ENCODE measurements at places on chromosomes 7 and 10.
A peak's percentile ranks its signal among the peaks of the same experiment; 100 is the strongest.

- DNase-seq = no peak
These were observed 103.7 kb upstream of the FZD8 start for GRCh38 chr10:35745617-35746403.

DNA sequence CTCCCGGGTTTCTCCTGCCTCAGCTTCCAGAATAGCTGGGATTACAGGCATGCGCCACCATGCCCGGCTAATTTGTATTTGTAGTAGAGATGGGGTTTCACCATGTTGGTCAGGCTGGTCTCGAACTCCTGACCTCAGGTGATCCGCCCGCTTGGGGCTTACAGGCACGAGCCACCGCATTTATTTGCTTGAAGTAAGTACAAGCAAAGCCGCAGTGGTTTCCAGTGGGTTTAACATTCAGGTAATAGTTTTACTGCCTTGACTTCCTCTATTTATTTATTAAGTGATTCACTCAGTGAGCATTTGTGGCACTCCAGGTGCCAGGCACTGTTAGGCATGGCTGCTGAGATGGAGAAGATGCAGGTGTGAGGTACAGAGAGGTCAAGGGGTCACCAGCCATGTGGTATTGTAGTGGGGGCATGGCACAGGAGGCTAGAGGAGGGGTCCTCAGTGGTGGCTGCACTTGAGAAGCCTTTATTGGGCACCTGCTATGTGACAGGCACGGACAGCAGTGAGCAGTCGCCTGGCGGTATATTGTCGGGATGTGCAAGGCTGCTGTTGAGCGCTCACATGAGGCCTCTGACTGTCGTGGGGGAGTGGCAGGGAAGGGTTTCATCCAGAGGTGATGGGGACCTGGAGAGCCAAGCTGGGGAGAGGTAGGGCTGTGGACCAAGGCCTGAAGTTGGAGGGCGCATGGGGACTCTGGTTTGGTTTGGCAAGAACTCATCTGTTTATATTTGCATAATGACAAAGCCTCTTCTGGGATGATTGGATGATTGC lies 54.9 kb downstream of the DOCK1 start:
- no peak for DNase-seq

GRCh38 chr7:129906700-129907099 lies 46.1 kb downstream of the UBE2H start:
- DNase-seq = no peak

DNA sequence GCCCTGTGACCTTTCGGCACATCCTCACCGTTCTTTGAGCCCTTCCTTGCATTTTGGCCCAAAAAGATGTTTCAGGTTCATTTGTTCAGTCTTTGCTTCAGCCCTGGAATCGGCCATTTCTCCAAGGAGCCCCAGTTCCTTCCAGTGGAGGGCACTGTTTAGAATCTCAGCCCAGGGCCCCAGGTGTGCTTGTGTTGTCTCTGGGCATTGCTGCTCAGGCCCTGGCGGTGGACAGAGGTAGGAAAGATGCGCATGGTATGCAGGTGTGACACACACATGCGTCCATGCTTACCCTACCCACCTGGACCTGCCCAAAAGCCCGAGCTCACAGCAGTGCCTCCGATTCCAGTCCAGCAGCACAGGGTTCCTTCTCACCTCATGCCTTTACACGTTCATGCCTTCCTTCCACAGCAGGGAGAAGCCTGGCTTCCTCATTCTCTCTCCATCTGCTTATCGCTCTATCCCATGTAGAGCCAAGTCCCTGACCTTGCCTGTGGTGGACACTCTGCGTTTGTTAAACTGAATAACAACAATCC lies 70.6 kb downstream of the LHPP start:
- no peak for DNase-seq

GRCh38 chr7:148540041-148540738 lies 50.4 kb upstream of the C7orf33 start:
- peak; percentile 60 for DNase-seq

DNA sequence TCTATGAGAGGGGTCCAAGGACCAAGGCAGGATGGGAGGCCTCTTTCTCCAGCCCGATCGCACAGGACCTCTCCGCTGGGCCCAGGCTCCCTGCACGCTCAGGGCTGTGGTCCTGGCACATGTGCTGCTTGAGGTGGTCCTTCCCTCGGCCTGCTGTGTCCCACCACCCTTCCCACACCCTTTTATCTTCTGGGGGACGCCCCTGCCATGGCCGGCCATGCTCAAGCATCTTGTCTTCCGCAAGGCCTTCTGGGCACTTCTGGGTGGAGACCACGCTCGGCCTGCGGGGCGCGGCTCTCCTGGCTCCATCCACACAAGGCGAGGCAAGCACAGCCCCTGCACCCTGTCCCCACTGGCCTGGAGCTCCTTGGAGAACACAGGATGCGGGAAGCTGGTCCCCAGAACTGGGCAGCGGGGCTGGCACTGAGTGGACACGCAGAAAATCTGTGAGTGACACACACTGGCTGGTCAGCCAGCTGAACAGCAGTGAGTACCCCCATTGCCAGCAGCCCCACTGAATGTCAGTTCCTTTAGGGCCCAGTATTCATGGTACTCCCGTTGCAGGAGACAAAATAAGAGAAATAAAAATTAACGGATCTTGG lies 115.9 kb downstream of the TCERG1L start:
- DNase-seq = no peak

DNA sequence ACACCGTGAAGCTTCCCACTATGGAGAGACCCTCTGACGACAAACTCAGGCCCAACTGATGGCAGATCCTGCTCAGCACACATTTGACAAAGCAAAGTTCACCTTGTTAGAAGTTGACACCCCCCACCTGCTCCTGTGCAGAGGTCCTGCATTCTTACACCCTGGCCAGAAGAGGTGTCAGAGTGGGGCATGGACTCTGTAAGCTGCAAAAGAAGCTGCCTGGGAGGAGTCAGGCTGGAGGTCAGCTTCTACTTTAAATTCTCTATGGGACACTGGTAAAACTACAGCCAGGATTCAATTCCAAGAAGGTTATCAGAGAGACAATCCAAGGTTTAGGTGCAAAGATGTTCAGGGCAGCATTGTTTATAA lies 20.0 kb upstream of the TNS3 start:
- DNase-seq = no peak

DNA sequence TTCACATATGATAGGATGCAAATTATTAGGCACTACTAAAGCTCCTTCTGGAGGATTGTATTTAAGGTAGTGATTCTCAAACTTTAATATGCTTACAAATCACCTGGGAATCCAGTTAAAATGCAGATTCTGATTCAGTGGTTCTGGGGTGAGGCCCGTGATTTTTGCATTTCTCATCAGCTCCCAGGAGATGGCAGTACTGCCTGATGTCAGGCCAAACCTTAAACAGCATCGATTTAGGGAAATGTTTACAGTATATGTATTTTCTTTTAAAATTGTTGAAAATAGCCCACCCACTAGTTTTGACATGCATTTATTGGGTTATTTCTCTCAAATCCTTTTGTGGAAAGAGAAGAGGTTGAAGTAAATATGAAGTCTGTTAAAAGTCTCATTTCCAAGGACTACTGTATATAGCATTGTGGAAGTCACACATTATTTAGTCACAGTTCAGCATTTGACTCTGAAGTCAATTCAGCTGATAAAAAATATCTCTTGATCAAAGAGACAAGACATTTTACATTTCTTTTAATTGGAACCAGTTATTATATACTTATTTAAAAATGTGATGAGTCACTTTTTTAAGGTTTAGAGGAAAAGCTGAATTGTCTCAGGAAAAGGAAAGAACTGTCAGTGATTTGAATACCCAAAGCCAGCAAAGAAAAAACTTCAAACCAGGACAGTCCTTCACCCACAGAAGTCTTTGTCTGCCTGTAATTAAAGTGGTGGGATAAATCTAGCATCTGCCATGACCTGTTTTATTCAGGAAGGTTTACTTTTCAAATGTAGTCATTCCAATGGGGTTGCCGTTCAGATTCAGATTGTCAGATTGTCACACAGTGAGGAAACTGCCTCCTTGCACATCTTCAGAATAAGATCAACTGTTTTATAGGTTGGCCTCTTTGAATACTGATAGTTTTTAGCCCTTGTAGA lies 21.1 kb upstream of the HBP1 start:
- no peak for DNase-seq

- DNase-seq = no peak
These were observed 25.9 kb downstream of the ZNF277 start for GRCh38 chr7:112232212-112232978.

GRCh38 chr7:141891336-141891735 lies 24.9 kb upstream of the OR9A4 start:
- no peak for DNase-seq

- no peak for DNase-seq
These were observed 11.0 kb downstream of the HIBADH start for GRCh38 chr7:27651702-27652101.

GRCh38 chr7:6071406-6071805 lies 40.2 kb downstream of the ANKRD61 start:
- DNase-seq = no peak

- DNase-seq = no peak
These were observed 25.2 kb downstream of the TRIM8 start for GRCh38 chr10:102669206-102670064.

GRCh38 chr7:155752756-155753445 lies 59.4 kb downstream of the SHH start:
- no peak for DNase-seq

DNA sequence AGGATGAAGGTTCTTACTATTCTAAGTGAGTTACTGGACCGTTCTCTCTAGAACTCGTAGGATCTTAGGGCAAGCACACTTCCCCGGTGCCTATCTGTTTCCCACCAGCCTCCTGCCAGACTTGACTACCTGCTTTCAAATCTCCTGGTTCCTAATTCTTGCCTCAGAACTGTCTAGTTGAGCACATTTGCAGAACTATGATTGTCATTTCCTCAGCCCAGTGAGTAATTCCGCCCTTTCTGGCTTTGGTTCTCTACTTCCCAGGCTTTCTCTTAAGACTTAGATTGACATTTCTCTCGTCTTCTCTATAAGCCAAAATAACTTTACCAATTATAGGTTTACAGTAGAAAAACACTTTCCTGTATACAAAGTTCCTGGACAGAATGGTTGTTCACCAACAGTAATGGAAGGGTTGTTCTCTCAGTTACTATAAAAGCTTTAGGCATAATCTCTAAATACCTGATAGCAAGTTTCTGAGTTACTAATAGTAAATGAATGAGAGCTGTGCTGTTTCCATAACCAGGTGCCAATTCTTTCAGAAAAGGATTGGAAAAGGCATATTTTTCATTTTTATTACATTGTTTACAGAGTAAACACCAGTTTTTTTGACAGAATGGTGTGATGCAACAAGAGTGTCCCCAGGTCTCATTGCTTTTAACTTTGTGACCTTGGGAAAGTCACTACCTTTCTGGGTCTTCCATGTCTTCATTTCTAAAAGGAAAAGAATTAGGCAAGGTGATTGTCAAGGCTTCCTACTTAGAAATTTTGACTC lies 41.1 kb downstream of the PLEKHA8 start:
- no peak for DNase-seq

DNA sequence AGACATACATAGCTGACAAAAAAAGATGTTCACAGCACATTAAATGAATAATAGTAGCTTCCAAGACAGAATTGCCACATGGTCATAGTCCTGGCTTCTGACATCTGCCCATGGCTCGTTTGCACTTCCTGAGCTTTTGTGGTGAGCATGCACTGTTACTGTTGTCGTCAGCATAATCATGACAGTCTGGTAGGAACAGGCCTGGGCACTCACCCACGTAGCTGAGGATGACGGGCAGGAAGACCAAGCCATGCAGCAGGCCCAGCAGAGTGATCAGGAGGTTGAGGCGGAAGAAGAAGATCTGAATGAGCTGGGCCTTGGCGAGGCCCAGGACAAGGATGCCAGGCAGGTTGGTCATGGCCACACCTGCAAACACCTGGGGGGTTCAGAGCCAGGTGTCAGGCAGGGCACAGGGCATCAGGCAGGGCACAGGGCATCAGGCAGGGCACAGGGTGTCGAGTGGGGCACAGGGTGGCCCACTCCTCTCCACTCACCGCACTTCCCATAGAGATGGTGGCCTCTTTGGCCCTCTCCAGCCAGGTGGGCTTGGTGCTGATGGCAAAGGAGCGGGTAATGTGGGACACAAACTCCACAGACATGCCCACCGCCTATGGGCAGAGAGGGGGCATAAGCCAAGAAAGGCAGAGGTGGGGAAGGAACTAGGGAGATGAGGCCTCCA lies 25.3 kb upstream of the NUDCD3 start:
- no peak for DNase-seq

DNA sequence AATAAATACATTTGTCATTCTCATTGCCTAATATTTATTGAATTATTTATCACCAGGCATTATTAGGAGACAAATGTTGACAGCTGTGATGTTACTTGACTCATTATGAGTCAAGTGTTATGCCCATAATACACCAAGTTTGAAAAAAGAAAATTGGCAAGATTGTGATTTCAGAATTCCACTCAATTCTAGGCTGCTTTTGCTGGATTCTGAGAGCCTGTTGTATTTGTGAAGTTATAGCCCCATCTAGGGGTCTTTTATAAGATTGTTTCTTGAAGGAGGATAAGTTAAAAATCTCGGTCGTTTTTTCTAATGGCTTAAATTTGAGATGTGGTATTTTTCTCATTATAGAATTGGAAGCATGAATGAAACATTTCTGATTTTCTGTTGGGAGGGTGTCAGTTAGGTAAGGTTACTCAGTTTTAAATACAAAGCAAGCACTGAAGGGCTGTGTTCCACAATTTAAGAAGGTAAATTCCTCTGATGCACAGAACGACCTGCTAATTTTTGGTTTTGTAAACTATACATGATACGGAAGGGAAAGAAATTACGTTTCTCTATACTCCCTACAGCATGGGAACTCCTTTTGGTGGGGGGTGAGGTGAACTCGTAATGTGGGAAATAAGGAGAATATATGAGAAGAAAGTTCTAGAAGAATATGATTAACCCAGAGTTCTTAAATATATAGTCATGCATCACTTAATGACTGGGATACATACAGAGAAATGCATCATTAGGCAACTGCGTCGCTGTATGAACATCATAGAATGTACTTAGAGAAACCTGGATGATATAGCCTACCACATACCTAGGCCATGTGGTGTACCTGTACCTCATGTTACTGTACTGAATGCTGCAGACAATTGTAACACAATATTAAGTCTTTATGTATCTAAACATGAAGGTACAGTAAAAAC lies 2.6 kb downstream of the STK31 start:
- peak; percentile 72 for DNase-seq

DNA sequence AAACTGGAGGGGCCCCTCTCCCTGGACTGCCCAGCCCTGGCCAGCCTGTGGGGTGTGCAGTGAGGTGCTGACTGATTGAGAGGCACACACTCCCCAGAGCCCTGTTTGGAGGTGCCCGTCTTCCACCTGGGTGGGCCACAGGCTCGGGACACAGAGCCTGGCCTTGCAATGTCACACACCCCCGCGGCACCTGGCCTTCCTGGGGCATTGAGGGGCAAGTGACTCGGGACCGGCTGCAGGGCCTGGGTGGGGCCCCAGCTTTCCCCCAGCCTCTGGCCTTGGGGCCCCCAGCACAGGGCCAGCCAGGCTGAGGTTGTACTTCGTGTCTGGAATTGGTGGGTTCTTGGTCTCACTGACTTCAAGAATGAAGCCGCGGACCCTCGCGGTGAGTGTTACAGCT lies 13.9 kb upstream of the NKX6-2 start:
- no peak for DNase-seq

DNA sequence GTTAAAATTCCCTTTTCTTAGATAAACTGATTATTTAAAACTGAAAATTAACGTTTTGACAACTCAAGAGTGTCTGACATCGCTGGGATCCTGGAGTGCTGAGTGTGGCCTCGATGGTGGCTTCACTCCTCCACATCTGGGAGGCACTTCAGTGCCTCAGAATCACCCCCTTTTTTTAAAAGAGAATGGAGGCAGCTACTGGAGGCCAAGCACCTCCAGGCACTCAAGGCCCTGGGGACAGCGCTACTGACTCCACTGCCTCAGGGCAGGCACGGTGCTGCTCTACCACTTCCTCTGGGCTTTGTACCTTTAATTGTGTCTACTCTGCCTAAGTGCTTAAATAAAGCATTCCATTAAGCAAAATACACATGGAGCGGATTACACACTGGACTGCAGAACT lies 27.2 kb upstream of the NCAPG2 start:
- no peak for DNase-seq
